ENCODE measurements at places on chromosomes 3 and 15. TPM values are rescaled to one million over a fixed set of nuclear protein-coding genes. Genes with fewer than 3 reads are reported as not detected.

DNA sequence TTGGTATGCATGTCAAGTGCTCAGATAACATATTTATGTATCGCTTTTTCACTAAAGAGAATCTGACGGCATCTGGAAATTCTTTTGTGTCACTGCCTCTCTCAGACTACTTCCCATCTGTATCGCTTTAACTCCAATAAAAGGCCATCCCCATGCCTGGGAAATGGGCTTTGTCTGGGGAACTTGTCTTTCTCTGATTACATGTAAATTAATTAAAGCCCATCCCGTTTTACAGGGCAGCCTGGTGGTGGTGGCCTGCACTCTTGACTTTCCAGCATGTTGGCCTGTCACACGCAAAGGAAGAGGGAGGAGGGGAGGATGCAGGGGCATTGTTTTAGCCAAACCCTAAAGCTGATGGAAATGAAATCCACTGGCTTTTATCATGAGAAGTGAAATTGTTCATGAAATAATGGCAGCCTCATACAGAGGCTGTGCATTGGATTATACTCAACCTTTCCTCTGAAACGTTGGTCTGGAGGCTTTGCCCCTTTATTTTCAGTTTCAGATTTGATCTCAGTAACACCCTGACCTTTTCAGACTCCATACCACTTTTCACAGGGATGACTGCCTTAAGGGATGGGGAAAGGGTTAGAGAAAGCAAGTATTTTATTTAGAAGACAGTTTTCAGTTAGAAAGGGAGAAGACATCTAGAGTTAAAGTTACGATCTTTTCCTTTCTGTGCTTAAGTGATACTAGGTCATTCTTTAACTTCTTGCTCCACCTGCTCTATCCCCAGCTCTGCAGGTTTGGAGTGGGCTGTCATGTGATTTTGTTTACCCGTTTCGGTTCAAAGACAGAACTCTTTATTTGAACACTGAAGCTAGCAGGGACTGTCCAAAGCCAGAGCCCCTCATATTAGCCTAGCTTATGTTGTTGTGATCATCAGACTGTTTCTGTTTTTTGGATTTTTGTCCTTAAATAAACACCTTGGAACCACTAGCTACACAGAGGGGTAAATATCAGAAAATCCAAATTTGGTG lies 94.6 kb upstream of the CTDSPL start:
- no peaks in the 10 kb centered on the region for H3K36me3 ChIP-seq
- H3K27ac ChIP-seq: no peak overlapping the region
- no peak overlapping the region for H3K4me3 ChIP-seq
- no peak for DNase-seq
- no peaks in the 10 kb centered on the region for H3K4me1 ChIP-seq
- H3K27me3 ChIP-seq: peaks cover 78% of the 10 kb centered on the region

DNA sequence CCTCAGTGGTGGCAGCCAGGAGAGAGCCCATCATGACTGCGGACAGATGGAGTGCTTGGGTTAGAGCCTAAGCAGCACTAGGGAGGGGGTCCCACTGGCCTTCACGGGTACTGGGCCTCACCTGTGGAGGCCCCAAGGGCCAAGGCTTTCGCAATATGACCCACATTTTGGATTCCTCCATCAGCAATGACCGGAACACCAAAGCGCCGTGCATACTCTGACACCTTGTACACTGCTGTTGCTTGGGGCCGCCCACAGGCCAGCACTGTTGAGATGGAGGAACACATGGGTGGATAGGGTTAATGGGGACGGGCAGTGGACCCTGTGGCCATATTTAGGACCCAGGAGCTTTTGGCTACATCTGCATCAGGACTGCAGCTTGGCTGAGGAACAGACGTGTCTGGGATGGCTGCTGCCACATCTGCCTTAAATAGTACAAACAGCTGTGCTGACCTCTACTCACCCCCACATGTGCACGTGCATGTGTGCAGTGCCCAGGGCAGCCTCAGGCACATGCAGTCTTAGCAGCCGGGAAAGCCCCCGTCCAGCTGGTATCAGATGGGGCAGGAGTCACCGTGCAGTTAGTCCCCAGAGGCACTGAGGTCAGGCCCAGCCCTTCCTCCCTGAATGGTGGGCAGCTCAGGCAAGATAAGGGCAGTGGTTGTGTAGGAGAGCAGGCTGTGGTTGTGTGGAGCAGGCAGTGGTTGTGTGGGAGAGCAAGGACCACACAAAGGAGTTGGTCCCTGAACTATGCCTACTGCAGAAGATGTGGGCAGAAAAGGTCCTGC lies 3.3 kb downstream of the NDUFAF3 start:
- no peak overlapping the region for H3K27ac ChIP-seq
- peaks cover 49% of the 10 kb centered on the region for H3K36me3 ChIP-seq

DNA sequence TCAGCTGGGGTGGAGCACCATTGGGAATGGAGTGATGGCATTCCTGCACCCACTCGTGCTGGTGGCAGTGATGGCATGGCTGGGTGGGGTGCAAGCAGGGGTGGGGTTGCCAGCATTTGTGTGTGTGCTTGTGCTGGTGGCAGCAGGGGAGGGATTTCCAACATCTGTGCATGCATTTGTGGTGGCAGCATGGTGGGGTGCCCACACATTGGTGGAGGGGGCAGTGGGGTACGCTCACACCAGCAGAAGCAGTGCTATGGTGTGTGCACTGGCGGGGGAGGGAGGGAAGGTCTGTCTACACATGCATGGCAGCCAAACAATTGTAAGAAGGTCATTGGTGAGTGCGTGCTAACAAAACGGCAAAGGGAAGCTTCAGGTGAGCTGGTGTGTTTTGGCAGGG lies 76.7 kb upstream of the NUDT16 start:
- no peaks in the 10 kb centered on the region for H3K4me1 ChIP-seq
- H3K4me3 ChIP-seq: no peak overlapping the region
- H3K27ac ChIP-seq: no peak overlapping the region
- DNase-seq: no peak

- no peak overlapping the region for H3K27ac ChIP-seq
- peaks cover 57% of the 10 kb centered on the region for H3K36me3 ChIP-seq
- no peak overlapping the region for H3K4me3 ChIP-seq
- DNase-seq: no peak
- peaks cover 12% of the 10 kb centered on the region for H3K4me1 ChIP-seq
These were observed 32.9 kb upstream of the CRTC3 start for GRCh38 chr15:90496791-90497190.

DNA sequence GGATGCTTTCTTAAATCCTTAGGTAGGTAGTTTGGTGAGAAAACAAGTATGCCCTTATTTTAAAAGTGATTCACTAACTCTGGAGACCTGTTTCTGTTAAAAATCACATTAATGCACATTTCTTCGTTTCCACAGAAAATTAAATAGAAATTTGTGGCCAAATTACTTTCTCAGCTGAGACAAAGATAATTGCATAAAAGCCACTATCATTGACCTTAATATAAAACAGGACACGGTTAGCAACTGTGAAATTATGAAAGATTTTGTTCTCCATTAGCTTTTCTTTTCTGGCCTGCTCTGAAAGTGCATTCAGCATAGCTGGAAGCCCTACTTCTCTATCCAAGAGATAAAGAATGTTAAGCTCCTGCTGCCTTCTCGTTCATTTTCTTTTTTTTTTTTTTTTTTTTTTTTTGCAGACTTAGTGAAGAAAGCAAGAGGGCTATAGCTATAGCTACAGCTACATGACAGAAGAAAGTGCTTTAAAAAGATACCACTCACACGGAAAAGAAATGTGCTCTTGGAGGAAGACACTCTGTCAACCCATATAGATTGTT lies 576.9 kb downstream of the OTOL1 start:
- no peaks in the 10 kb centered on the region for H3K36me3 ChIP-seq
- no peak for DNase-seq
- H3K4me3 ChIP-seq: no peak overlapping the region
- H3K4me1 ChIP-seq: no peaks in the 10 kb centered on the region
- no peaks in the 10 kb centered on the region for H3K27me3 ChIP-seq
- no peak overlapping the region for H3K27ac ChIP-seq

DNA sequence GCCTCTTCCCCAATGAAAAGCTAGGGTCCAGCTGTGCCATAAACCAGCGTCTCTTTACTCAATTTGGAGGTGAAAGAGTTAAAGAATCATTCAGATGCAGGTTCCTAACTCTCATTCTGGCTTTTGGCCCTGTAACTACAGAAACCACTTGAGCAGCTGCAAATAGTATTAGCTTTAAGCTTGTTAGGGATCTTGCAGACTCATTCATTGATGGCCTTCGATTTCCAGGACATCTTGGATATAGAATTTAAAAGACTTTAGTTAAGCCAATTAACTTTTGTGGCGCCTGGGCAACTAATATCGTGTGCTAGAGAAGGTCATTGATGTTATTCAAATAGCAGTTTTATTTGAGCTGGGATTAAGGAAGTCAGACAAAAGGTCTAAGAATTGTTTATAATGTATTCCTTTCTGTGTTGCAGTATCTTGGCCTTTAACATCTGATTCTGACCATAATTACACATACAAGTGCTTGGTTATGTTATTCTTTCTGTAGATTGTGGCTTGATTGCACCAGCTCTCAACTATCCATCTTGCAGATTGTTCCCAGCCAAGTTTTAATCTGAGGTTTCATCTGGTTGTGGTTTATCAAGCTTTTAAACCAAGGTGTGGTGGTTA lies 185.3 kb downstream of the CACNA2D3 start:
- H3K4me1 ChIP-seq: no peaks in the 10 kb centered on the region
- H3K4me3 ChIP-seq: no peak overlapping the region
- H3K27ac ChIP-seq: no peak overlapping the region
- no peaks in the 10 kb centered on the region for H3K36me3 ChIP-seq
- H3K27me3 ChIP-seq: no peaks in the 10 kb centered on the region
- no peak for DNase-seq

DNA sequence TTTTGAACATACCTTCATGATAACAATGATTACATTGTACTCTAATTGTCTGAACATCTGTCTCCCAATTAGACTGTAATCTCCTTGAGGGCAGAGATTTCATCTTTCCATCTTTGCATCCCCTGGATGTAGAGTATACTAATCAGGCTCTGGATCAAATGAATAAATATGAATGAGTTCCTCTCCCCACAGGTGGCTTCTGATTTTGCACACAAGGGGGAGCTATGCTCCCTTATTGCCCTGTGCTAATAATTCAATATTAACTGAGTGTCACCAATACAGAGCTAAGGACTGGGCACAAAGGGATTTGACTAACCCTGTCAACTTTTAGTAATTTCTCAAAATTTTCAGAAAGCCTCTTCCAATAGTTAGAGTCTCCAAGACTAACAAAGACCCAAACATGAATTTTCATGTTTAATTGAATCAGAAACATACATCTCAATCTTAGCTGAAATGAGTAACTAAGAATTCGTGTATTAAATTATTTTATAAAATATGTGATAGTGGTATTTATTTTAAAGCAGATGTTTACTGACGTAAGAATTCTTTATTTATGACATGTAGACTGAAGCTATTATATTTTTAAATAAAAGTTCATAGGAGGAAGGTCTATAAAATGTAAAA lies 3.0 kb downstream of the DUOXA1 start:
- no peak overlapping the region for H3K27ac ChIP-seq
- H3K27me3 ChIP-seq: no peaks in the 10 kb centered on the region
- H3K4me1 ChIP-seq: peaks cover 15% of the 10 kb centered on the region
- H3K36me3 ChIP-seq: no peaks in the 10 kb centered on the region

DNA sequence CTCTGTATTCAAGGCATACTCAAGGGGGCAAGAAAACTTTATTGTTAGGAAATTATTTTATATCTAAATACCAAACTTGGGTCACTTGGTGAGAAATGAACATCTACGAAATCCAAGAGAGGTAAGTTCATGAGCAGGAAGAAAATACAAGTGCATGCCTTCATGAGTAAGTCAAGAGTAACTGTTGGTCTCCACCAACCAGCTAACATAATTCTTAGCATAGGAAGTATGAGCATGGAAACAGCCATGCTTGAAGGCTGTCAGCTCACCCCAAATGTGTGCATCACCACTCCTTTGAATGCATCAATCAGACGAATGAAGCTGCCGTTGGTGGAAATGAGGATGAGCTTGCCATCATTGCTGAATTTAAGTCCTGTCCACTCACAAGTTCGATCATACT lies 13.9 kb downstream of the PPM1M start:
- no peaks in the 10 kb centered on the region for H3K27me3 ChIP-seq
- no peak overlapping the region for H3K4me3 ChIP-seq
- no peaks in the 10 kb centered on the region for H3K4me1 ChIP-seq
- H3K36me3 ChIP-seq: peaks cover 90% of the 10 kb centered on the region
- H3K27ac ChIP-seq: no peak overlapping the region
- no peak for DNase-seq

- no peak for DNase-seq
- no peak overlapping the region for H3K27ac ChIP-seq
- peak overlapping the region; percentile 52 for H3K4me3 ChIP-seq
- H3K4me1 ChIP-seq: no peaks in the 10 kb centered on the region
These were observed 184.6 kb downstream of the GOLGA6L6 start for GRCh38 chr15:20356911-20357480.

DNA sequence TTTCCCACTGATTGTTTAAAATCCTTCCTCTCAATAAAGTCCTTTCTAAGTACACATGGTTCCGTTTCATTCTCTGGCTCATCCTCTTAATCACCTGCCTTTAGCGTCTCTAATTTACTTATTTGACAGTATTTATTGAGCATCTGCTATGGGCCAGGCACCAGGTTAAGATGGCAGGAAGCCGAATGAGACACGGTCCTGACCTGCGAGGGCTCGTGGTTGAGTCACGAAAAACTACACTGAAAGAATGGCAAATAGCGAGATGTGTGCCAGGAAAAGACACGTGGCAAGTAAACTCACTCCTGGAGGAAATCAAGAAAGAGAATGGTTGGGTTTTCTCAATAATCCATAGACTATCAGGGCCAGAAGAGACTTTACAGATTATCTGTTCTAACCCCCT lies 60.9 kb downstream of the HES1 start:
- H3K4me1 ChIP-seq: no peaks in the 10 kb centered on the region
- no peaks in the 10 kb centered on the region for H3K36me3 ChIP-seq
- H3K27ac ChIP-seq: no peak overlapping the region
- no peaks in the 10 kb centered on the region for H3K27me3 ChIP-seq

DNA sequence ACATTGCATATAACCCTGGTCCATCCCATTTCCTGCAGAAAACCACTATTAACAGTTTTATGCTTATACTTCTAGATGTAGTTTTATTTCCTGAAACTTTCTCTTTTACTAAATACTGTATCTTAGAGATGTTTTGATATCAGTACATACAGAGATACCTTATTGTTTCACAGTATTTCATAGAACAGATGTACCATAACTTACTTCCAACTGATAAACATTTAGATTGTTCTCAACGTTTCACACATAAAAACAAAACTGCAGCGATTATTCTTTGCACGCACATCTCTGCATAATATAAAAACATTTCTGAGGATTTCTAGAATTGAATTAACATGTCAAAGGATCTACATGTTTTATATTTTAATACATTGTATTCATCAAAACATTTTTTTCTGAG lies 2.6 kb downstream of the ZNF80 start:
- H3K27me3 ChIP-seq: peaks cover 33% of the 10 kb centered on the region
- no peak overlapping the region for H3K4me3 ChIP-seq
- no peaks in the 10 kb centered on the region for H3K36me3 ChIP-seq
- H3K4me1 ChIP-seq: no peaks in the 10 kb centered on the region

GRCh38 chr3:191499307-191500080 lies 38.5 kb downstream of the PYDC2 start:
- peaks cover 52% of the 10 kb centered on the region for H3K27me3 ChIP-seq
- peak; percentile 54 for DNase-seq
- H3K36me3 ChIP-seq: no peaks in the 10 kb centered on the region
- H3K27ac ChIP-seq: no peak overlapping the region
- H3K4me1 ChIP-seq: peaks cover 3% of the 10 kb centered on the region

- H3K27ac ChIP-seq: no peak overlapping the region
- no peak for DNase-seq
- H3K27me3 ChIP-seq: no peaks in the 10 kb centered on the region
- H3K36me3 ChIP-seq: no peaks in the 10 kb centered on the region
- no peaks in the 10 kb centered on the region for H3K4me1 ChIP-seq
These were observed 19.0 kb upstream of the C15orf61 start for GRCh38 chr15:67501836-67502461.

IL17RB gene
- total RNA-seq: 2.3 TPM

TF gene
- not detected for total RNA-seq
